CD8-positive, alpha-beta memory T cell (primary cell): ENCODE measurements at places on chromosomes 3 and 15. TPM values are rescaled to one million over a fixed set of nuclear protein-coding genes. Genes with fewer than 3 reads are reported as not detected.

Gene GPR27
- 2.6 TPM for total RNA-seq

Gene ZKSCAN7
- total RNA-seq: 4.7 TPM

Gene SNTN
- total RNA-seq: not detected

Gene TMCO5A
- not detected for total RNA-seq

Gene ARNT2
- 0.13 TPM for total RNA-seq

Gene UBA5
- 53.4 TPM for total RNA-seq

Gene STXBP5L
- total RNA-seq: not detected

Gene NOP10
- 284 TPM for total RNA-seq

- H3K36me3 ChIP-seq: no peaks in the 10 kb centered on the region
- no peak overlapping the region for H3K4me3 ChIP-seq
- H3K27me3 ChIP-seq: no peaks in the 10 kb centered on the region
- DNase-seq: no peak
- H3K27ac ChIP-seq: no peak overlapping the region
Measured at GRCh38 chr15:29320420-29320819, 50.8 kb upstream of the NSMCE3 start.

DNA sequence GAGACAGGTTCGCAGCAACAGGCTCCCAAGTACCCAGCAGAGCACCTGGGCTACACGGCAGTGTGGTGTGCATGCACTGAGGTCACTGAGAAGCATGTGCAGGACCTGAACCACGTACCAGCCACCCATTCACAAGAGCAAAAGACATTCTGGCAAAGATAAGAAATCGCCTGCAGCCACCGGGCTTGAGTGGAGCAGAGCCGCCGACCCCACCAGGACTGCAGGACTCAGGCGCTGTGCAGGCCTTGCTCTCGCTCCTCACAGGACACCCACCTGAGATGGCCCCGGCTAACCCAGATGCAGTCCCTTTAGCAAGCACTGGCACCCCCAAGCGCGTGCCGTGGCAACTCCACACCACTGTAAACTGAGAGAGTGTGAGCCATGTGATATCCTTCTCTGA, 32.3 kb upstream of the OCA2 start:
- peaks cover 9% of the 10 kb centered on the region for H3K36me3 ChIP-seq
- no peak overlapping the region for H3K4me3 ChIP-seq
- DNase-seq: no peak
- H3K27me3 ChIP-seq: no peaks in the 10 kb centered on the region

DNA sequence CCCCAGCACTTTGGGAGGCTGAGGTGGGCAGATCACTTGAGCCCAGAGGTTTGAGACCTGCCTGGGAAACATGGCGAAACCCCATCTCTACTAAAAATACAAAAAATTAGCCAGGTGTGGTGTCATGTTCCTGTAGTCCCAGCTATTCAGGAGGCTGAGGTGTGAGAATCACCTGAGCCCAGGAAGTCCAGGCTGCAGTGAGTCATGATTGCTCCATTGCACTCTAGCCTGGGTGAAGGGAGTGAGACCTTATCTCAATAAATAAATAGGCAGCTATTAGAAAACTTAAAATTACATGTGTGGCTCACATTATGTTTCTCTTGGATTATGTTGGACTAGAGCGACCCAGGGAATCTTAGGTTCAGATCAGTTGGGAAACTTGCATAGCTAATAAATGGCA, 69.7 kb downstream of the RPLP1 start:
- no peak for DNase-seq
- H3K36me3 ChIP-seq: no peaks in the 10 kb centered on the region

DNA sequence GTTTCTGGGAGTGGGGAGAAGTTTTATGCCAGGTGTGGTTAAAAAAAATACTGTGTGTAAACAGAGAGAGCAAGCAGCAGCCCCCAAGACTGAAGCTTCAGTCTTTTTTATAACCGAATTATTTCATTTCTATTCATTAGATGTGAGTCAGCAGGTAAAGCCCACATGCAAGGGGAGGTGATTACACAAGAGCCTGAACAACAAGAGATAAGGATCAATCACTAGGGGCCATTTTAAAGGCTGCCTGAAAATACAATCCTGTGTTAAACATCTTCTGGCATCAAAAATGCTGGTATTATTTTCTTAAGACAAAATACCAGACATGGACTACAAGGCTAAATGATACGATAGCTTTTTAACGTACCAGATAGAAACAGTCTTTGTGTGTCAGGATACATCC, 217.3 kb downstream of the SUCLG2 start:
- H3K27me3 ChIP-seq: no peaks in the 10 kb centered on the region
- DNase-seq: no peak
- H3K36me3 ChIP-seq: no peaks in the 10 kb centered on the region
- H3K4me1 ChIP-seq: no peaks in the 10 kb centered on the region
- no peak overlapping the region for H3K4me3 ChIP-seq
- H3K27ac ChIP-seq: no peak overlapping the region

GRCh38 chr15:90869140-90869541, 753 bp downstream of the FURIN start:
- no peaks in the 10 kb centered on the region for H3K36me3 ChIP-seq
- no peaks in the 10 kb centered on the region for H3K27me3 ChIP-seq
- H3K4me1 ChIP-seq: peaks cover 37% of the 10 kb centered on the region
- no peak overlapping the region for H3K4me3 ChIP-seq

- DNase-seq: no peak
- H3K27me3 ChIP-seq: no peaks in the 10 kb centered on the region
- no peaks in the 10 kb centered on the region for H3K36me3 ChIP-seq
- H3K4me1 ChIP-seq: no peaks in the 10 kb centered on the region
- no peak overlapping the region for H3K4me3 ChIP-seq
Measured at GRCh38 chr15:67927501-67928168, 87.8 kb upstream of the RNU6-1 start.

DNA sequence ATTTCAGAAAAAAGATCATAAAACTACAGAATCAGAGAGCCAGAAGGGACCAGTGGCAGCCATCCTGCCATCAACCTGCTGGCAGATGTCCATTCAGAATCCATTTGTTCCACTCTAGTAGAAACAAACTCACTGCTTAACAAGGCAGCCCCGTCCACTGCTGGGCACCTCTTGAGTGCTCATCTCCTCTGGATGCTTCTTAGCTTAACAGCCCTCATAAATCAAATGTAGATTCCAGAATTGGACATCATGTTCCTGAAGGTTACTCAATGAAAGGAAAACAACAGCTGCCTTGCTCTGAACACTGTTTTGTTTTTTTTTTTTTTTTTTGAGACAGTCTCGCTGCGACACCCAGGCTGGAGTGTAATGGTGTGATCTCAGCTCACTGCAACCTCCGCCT, 37.3 kb downstream of the ABCC5 start:
- no peak for DNase-seq
- H3K4me1 ChIP-seq: no peaks in the 10 kb centered on the region
- H3K36me3 ChIP-seq: no peaks in the 10 kb centered on the region
- no peaks in the 10 kb centered on the region for H3K27me3 ChIP-seq

GRCh38 chr3:157906627-157907026, 199.6 kb downstream of the SHOX2 start:
- no peaks in the 10 kb centered on the region for H3K36me3 ChIP-seq
- no peaks in the 10 kb centered on the region for H3K4me1 ChIP-seq
- no peaks in the 10 kb centered on the region for H3K27me3 ChIP-seq
- H3K27ac ChIP-seq: no peak overlapping the region

- no peaks in the 10 kb centered on the region for H3K27me3 ChIP-seq
- no peak for DNase-seq
- H3K4me3 ChIP-seq: no peak overlapping the region
- no peaks in the 10 kb centered on the region for H3K36me3 ChIP-seq
Measured at GRCh38 chr15:90095521-90095959, 6.7 kb downstream of the IDH2 start.

- no peaks in the 10 kb centered on the region for H3K36me3 ChIP-seq
- H3K4me3 ChIP-seq: no peak overlapping the region
- DNase-seq: no peak
- no peaks in the 10 kb centered on the region for H3K27me3 ChIP-seq
Measured at GRCh38 chr3:50264383-50264963, 4.5 kb upstream of the SEMA3B start.

DNA sequence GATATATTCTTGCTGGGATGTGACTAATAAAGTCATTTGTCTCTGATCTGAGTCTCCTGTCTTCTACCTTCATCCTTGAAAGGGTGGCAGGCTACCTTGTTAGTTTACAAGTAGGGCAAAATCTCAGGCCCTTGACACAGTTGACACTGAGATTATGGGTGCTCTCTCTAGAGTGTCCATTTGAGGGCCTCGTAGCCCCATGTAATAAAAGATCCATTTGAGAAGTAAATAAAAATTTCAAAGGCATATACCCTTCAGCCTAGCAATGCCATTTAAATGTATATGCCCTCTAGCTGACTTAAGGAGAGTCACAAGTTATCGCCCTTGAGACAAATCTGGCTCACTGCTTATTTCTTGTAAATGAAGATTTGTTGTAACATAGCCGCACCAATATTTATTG, 98.6 kb downstream of the TCF12 start:
- H3K4me1 ChIP-seq: no peaks in the 10 kb centered on the region
- no peak overlapping the region for H3K27ac ChIP-seq
- no peak for DNase-seq

- DNase-seq: no peak
- H3K4me3 ChIP-seq: no peak overlapping the region
- H3K27ac ChIP-seq: no peak overlapping the region
- H3K4me1 ChIP-seq: peaks cover 7% of the 10 kb centered on the region
Measured at GRCh38 chr3:49911124-49911420, 7.4 kb upstream of the MST1R start.

GRCh38 chr3:129035360-129036221, 25.0 kb upstream of the GP9 start:
- H3K27ac ChIP-seq: no peak overlapping the region
- no peaks in the 10 kb centered on the region for H3K27me3 ChIP-seq
- DNase-seq: no peak
- H3K4me1 ChIP-seq: peaks cover 10% of the 10 kb centered on the region
- no peak overlapping the region for H3K4me3 ChIP-seq
- no peaks in the 10 kb centered on the region for H3K36me3 ChIP-seq

GRCh38 chr3:117398141-117398899, 688.7 kb downstream of the TUSC7 start:
- no peak overlapping the region for H3K4me3 ChIP-seq
- H3K4me1 ChIP-seq: no peaks in the 10 kb centered on the region
- no peak overlapping the region for H3K27ac ChIP-seq
- no peaks in the 10 kb centered on the region for H3K27me3 ChIP-seq
- no peaks in the 10 kb centered on the region for H3K36me3 ChIP-seq
